ENCODE measurements at places on chromosomes 12 and 14. TPM values are rescaled to one million over a fixed set of nuclear protein-coding genes. Genes with fewer than 3 reads are reported as not detected.

The DENND5B gene
- total RNA-seq: 7.9 TPM

The TPPP2 gene
- total RNA-seq: not detected

The DNAJC22 gene
- total RNA-seq: 2.6 TPM

The FGD4 gene
- total RNA-seq: 3.1 TPM

The TAS2R46 gene
- total RNA-seq: 2.6 TPM

The SYCP3 gene
- total RNA-seq: 0.11 TPM

The RILPL2 gene
- total RNA-seq: 3.5 TPM

The SLC2A14 gene
- 0.11 TPM for total RNA-seq

The AHNAK2 gene
- 91.9 TPM for total RNA-seq

All from uterine smooth muscle cell (primary cell).